NCI-H2171 treated with DMSO at 0.1 percent for 48 hours (cell line): ENCODE measurements at places on chromosomes 4 and X.

GRCh38 chr4:94623126-94623911 is 134.4 kb upstream of the BMPR1B start:
- DNase-seq = no peak

- no peak for DNase-seq
These were observed 104.7 kb upstream of the TLR2 start for GRCh38 chr4:153579410-153579809.

- DNase-seq = no peak
These were observed 2.6 kb downstream of the FAM114A1 start for GRCh38 chr4:38870098-38870808.

DNA sequence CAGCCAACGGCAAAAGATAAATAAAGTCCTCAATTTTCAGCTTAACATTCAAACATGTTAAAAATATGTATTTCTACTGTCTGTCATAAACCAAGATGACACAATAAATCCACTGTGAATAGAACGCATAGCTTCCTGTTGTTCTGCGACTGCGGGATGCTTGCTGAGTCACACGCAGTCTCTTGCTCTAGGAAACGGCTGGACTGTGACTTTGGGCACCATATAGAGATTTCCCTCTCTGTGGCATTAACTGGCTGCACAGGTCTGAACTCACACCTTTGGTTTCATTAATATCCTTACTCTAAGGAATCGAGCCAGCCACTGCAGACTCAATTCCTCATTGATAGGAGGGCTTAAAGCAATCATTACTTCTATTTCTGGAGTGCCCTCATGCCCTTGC is 8.4 kb downstream of the BEND4 start:
- DNase-seq = no peak

GRCh38 chr4:138669479-138670315 is 345.9 kb upstream of the NOCT start:
- no peak for DNase-seq

- DNase-seq = no peak
These were observed 671 bp upstream of the EIF4E start for GRCh38 chr4:98929341-98930267.

DNA sequence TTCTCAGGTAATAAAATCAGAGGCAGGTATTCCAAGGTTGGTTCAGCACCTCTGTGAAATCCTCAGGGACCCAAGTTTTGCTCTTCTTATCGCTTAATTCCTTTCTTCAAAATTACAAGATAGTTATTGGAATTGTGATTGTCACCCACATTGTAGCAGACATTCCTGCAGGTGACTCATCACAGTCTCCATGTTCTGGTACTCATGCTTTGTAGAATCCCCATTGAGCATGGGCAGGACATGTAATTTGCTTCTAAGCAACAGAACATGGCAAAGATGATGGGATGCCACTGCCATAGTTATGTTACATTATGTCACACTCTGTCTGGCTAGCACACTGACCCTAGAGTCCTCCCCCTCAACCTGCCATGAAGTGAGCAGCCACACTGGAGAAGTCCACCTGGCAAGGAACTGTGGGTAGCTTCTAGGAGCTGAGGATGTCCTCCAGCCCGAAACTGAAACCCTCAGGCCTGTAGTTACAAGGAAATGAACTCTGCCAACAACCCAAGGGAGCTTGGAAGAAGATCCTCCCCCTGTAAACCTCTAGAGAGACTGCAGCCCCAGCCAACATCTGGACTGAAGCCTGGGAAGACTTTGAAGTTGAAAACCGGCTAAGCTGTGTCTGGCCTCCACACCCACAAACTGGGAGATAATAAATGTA is 58.3 kb upstream of the GUCY1A1 start:
- DNase-seq = no peak

DNA sequence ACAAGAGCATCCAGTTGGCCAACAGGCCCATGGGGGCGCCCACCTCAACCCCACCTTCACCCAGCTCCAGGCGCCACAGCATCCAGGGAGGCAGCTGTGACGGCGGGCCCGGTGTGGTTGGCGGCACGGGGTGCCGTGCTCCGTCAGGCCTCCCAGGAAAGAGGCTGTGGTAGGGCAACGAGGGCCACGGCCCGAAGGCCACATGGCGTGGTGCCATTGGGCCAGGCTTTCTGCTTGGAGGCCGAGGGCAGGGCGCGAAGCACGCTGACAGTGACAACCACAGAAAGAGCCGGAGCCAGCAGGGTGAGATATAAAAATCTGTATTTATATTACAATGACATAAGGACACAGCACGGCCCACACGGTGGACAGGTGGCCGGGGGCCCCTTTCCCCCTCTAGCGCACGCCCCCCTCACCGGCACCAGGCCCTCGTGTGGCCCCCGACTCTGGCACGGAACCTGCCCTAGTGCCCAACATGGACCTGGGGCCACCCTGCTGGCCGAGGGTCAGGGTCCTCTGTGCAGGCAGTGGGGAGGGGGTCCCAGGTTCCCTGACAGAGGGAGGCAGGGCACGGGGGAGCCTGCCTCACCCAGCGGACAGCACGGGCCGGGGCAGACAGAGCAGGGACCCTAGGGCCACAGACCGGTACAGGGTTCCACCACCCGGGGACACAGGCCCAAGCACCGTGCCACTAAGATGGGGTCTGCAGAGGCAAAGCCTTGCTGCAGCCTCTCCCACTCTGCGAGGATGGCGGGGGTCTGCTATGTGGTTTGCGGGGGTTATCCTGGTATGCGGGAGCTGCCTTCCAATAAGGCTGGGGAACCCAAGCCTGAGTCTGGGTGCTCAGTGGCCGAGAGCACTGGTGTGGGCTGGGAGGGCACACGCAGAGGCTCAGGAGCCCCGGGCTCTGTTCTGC is 5.5 kb upstream of the HAUS3 start:
- DNase-seq = no peak

DNA sequence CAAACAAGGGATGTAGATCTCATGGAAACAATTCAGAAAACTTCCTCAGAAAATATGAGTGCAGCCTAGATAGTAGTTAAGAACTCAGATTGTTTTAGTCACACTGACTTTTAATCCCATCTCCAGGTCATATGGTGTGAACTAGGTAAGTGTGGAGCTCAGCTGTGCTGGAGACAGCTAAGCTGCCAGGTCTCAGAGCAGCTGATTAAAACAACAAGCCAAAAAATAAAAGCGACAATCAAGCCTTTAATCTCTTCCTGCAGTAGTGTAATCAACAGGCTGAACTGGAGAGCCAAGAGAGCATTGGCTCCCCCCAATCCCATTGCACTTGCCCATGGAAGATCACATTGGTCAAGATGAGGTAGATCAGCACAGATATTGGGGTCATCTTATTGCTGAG is 98.3 kb upstream of the ATOH1 start:
- no peak for DNase-seq
